ENCODE measurements at places on chromosomes 7 and 10.
A peak's percentile ranks its signal among the peaks of the same experiment; 100 is the strongest.

- DNase-seq, result no peak
Measured at GRCh38 chr10:30531751-30532530, 97.6 kb downstream of the LYZL2 start.

- DNase-seq, result no peak
Measured at GRCh38 chr10:9172276-9172675, 1117.8 kb downstream of the GATA3 start.

- no peak for DNase-seq
Measured at GRCh38 chr10:22622242-22622806, 92.1 kb downstream of the PIP4K2A start.

- DNase-seq, result no peak
Measured at GRCh38 chr7:373818-374705, 84.1 kb downstream of the FOXL3 start.

DNA sequence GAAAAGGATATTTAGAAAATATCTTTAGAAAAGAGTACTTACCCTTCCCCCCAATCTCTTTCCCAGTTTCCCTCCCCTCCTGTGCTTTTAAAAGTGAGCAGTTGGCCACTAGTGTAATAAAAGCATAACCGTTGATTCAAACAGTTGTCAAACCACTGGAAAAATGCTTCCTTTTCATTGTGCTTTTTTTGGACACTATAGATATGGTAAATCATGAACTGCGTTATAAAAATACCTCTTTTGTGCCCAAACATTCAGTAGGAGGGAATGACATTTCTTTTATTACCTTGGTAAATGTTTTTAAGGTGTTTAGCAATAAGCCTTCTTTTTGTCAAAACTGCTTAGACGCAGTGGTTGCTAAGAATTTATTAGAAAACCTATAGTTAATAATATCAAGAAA, 232.4 kb downstream of the SLC25A13 start:
- DNase-seq, result no peak

GRCh38 chr10:22701132-22701826, 13.1 kb downstream of the PIP4K2A start:
- no peak for DNase-seq

DNA sequence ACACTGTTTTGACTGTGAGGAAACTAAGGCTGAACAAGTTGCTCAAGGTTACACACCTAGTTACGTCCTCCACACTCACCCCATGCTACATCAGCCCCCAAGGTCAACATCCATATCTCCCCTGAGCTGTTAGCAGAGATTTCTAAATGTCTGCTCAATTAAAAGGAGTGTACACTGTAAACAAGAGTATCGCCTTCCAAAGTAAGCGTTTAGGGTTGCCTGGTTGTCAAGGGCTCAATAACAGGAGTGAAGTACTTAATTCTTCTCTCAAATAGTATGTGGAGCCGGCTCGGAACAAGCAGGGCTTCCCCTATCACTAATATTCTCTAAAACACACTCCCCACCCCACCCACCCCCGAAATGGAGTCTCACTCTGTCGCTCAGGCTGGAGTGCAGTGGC, 412.8 kb upstream of the GALNT17 start:
- no peak for DNase-seq

- no peak for DNase-seq
Measured at GRCh38 chr7:51700593-51701215, 384.1 kb upstream of the COBL start.

- no peak for DNase-seq
Measured at GRCh38 chr10:33822774-33823173, 488.3 kb upstream of the NRP1 start.

GRCh38 chr10:6128591-6129251, 39.9 kb downstream of the RBM17 start:
- no peak for DNase-seq

GRCh38 chr10:85900061-85900460, 466.5 kb downstream of the GRID1 start:
- no peak for DNase-seq

- DNase-seq, result no peak
Measured at GRCh38 chr10:113550365-113550764, 2.5 kb upstream of the HABP2 start.

DNA sequence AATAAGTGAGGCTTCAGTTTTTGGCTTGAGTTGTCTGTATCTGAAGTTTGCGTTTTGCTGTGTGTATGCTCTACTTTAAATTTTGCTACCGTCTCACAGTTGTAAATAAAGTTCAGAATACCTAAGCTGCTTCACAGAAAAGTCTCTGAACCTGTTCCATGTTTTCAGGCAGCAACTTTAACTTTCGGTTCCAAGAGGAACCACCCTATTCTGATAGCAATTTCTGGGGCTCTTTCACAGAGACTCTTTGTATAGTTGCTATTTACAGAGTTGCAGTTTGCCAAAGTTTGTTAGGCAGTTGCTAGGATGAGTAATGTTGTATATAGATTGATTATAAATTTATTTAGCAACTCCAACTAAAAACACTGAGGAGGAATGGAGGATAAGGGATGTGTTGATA, 5.7 kb downstream of the FAM221A start:
- DNase-seq, result no peak

GRCh38 chr7:95527033-95527775, 41.5 kb downstream of the ASB4 start:
- DNase-seq, result peak; percentile 59

GRCh38 chr10:117718986-117719920, 176.7 kb downstream of the EMX2 start:
- no peak for DNase-seq

DNA sequence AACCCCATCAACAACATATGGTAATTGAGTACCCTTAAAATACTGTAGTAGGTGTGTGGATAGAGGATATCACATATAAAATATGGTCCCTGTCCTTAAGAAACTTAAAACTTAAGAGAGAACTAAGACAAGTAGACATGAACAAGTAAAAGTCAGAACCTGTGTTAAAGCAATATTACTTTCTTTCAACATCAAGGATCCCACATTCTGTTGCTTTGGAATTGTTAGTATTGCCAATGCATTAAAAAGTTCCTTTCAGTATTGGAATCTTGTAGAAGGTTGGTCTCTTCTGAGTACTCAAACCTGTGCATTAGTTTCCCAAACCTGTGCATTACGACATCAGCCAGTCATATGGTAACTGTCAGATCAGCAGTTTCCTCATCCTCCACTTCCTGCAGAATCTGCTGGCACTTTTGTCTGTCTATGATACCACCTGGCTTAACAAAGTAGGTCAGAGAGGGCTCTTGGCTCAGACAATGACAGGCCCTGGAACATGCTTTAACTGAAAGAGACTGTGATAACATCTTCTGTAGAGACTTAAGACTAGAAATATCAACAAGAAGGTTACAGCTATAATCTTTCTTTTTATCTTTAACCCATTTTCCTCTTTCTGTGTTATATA, 56.5 kb downstream of the CCDC71L start:
- DNase-seq, result no peak

DNA sequence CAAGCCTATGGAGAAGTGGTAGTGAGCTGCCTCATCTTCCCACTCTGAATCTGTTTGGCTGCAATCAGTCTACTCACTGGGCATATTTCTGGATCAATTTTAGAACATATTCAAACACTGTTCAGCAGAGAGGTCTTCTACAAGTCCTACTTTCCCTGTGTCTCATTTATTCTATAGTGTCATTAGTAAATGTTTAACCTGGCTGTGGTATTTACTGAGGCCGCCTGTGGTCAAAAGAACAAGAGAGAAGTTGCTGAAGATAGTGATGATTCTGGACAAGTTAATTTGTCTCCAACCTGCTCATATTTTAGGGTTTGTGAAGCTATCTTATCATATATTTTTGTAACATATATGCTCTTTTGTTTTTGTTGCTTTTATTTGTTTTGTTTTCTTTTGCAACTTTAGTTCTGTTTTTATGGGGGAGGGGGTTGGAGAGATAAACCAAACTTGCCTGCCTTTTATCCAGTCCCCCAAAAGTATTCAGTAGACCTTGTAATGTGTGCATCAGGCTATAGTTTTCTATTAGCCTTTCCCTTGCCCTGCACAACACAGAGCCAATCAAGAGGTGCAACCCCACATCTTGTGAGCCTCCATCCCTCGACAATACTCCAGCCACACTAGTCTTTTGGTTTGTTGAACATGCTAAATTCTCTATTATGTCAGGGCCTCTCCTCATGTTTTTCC, 362.8 kb upstream of the MBL2 start:
- no peak for DNase-seq

- DNase-seq, result no peak
Measured at GRCh38 chr10:68526634-68527307, 552 bp downstream of the SLC25A16 start.

DNA sequence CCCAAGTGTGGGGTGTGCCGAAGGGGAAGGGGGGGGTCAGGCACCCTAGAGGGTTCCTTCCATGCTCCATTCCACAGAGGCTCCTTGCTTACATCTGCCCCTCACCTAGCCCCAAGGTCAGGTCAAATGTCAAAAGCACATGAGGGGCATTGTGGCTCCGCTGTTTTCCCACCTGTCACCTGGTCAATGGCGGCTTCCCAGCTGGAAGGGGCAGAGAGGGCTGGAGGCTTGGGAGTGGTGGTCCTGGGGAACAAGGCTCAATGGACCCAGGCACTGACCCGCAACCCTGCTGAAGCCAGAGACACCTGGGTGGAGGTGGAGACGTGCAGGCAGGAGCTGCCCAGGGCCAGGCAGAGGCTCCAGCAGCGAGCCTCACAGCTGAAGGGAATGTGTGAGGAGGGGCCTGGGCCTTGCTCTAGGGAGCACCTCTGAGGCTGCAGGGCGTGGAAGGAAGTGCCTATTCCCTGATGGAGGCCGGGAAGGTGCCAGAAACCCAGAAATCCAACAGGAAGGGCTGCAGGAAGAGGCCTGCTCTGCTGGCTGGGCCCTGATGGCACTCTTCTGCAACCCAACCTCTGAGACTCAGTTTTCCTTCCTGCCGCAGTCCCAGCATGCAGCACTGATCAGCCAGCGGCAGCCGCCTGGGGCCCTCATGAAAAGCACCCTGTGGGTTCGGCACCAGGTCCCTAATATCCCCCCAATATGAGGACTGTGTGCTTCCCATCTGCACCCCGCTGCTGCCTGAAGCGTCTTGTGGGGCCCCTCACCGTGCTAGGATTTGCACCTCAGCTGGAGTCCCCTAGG, 16.0 kb downstream of the RASGEF1A start:
- peak; percentile 7 for DNase-seq

DNA sequence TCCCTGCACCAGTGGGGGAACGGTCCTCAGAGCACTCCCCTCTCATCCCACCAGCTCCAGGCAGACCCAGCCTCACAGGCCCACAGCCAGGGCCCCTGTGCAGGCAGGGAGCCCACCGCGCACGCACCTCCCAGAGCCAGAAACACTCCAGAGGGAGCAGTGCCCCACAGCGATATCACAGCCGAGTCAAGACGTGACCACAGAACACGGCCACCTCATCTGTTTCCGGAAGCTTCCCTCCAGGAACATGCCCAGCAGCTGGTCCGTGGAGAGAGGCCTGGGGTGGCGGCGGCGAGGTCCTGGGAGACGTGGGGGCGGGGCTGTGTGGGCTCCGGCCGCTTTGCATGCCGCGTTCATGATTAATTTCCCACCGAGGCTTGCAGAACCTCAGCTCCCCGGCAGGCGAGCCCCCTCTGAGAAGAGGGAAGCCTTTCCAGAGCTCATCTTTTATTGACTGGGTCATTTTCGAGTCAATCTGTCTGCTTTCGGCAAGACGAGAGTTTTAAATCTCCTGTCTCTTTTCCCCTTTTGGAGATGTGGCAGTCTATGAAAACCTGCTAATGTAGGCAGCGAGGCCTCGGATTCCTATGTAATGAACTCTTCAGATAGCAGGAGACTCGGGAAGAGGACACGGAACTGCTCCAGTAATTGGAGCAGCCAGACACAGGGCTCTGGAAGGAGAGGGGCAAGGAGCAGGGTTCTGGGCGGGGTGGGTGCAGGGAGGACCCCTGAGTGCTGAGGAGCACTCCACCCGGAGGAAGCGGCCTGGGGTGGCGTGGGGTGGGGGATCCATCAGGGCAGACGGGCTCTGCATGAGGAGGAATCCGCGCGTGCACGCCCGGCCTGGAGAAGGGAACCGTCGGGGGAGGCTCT, 242.8 kb downstream of the ELFN1 start:
- DNase-seq, result peak; percentile 63

DNA sequence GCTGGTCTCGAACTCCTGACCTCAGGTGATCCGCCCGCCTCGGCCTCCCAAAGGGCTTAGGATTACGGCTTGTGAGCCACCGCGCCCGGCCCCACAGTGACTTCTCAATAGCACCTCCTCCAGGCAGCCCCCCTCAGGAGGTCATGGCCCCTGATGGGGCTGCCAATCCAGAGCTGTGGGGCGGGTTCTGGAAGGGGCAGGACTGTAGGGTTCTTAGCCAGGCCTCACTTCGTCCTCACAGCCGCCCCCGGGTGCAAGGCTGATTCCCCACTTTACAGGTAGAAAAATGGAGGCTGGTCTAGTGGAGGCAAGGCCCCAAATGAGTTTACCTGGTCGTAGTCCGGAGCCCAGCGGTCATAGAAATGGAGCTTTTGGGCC, 638 bp downstream of the METTL27 start:
- DNase-seq, result no peak

GRCh38 chr10:94193466-94193924, 169.2 kb downstream of the NOC3L start:
- no peak for DNase-seq

DNA sequence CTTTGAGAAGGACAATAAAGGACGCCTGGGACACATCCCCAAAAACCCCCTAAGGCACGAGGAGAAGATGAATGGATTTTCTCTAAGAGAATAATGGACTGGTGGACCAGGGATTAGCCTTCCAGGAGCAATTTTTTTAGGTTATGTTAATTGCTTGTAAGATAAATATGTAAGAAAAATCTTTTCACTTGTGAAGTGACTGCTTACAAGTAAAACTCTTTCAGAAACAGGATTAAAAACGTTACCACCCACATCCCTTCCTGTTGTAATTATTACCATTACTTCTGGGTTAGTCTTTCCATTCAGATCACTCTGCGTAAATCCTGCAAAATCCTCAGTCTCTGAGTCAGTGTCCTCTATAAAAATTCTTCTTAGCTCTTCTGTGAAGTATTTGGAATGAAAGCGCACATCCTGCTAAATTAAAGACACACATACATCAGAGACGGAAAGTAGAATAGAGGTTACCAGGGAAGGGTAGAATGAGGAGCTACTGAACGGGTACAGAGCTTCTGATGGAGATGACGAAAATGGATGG, 34.3 kb downstream of the CDCA7L start:
- DNase-seq, result no peak

DNA sequence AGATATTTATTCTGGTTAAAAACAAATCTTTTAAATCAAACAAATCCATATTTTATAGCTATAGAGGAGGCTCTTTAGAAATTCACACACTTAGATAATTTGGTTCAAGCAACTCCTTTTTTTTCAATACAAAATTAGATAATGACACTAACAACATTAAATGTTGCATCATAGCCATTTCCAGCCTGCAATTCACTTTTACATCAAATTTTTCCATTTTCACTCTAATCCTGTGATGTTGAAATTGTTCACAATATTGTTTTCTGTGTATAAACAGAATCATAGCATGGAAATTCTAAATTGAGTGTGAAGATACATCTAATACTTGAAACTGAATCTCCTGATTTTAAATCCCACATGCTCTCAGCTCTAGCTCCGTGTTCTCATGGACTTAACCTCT, 482.6 kb downstream of the INHBA start:
- DNase-seq, result no peak

DNA sequence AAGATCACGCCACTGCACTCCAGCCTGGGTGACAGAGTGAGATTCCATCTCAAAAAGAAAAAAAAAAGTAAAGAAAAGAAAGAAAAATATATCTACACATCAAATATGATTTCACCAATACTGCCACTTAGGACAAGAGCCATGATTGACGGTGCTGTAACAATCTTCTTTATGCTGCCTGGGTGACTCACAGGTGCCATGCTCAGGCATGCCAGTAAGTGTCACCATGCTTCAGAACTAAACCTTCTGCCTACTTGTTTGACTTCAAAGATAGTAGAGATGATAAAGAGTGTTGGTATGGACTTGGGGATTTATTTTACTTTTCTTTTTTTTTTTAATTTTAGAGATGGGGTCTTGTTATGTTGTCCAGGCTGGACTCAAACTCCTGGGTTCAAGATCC, 33.6 kb upstream of the DNMBP start:
- DNase-seq, result no peak

Data from nephron progenitor cell (in vitro differentiated cells).